ENCODE measurements at places on chromosomes 11 and 22. TPM values are rescaled to one million over a fixed set of nuclear protein-coding genes. Genes with fewer than 3 reads are reported as not detected.

SCYL1 gene
- total RNA-seq, result 101 TPM

DMC1 gene
- 0.26 TPM for total RNA-seq

- peak; percentile 80 for DNase-seq
These were observed at the start of gene UNC93B1 for GRCh38 chr11:68003846-68004550. Gene UNC93B1 (minus strand): TSS chr11:68004097. CDS start chr11:68004043, 54 bp downstream.

DNA sequence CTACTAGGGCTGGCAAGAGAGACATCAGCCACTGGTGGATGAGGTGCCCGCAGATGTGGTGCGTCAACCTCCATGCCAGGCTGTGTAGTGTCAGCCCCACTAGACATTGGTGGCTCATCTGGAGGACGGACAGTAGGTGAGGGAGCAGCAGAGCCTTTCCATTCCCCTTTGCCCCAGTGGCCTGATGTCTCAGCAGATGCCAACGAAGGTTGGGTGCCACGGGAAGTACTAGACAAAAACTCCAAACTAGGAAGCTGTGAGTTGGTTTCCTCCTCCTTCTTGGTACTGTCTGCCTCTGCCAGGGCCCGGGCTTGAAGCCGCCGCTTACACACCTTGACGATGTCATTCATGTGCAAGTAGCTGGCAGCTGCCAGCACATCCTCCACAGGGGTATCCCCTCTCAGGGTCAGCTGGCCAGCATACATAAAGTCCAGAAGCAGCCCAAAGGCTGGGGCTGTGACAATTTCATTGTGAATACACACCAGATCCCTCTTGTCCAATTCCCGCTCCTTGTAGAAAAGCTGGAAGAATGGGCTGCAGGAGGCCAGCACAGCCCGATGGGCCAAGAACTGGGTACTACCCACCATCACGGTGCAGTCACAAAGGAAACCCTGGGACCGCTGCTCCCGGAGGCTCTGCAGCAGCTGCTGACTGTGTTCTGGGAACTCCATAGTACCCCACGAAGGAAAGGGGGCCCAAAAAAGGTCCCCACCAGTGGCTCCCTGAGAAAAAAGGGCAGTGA lies 795 bp downstream of the ZBTB3 start:
- no peak for DNase-seq

- DNase-seq, result no peak
These were observed 7.5 kb downstream of the IL18 start for GRCh38 chr11:112156153-112156955.

GRCh38 chr11:67179892-67180490 lies 60.9 kb downstream of the KDM2A start:
- DNase-seq, result no peak

DNA sequence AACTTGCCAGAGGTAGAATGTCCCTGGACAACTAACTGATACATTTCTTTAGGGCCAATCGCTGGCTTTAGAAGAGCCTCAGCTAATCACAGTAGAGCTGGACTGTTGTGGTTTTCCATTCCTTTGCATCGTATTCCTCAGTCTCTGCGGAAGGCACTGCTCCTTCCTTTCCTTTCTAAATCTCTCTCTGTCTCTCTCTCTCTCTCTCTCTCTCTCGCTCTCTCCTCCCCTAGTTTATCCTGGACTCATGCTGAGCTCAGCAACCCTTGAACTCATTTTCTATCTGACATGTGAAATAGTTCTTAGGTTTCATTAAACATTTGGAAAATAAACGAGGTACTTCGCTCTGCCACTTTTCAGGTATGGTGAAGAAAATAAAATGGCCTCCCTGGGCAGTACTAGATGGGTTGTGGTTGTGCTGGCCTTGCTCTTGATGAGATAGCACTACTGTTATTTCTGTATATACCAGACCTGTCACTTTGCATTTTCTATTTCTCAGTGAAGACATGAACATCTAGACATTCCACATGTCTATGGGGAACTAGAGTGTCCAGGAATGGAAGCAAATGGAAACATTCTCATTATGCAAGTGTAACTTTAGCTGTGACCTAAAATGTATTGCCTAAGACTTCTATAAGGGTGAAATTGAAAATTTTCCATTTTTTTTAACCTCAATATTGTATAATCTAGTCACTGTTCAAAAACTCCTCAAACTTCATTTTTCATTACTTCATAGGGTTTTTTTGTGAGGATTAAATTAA lies 12.0 kb upstream of the SESN3 start:
- DNase-seq, result no peak

- no peak for DNase-seq
These were observed 77.4 kb downstream of the RELT start for GRCh38 chr11:73453562-73453961.

Measured in uterus (tissue), 4 donors.